Upper lobe of right lung (tissue), 1 donor: ENCODE measurements at places on chromosomes 4 and X. TPM values are rescaled to one million over a fixed set of nuclear protein-coding genes. Genes with fewer than 3 reads are reported as not detected.

GRCh38 chrX:57104406-57104805 is 16.9 kb downstream of the SPIN2B start:
- H3K27me3 ChIP-seq = no peaks in the 10 kb centered on the region
- no peaks in the 10 kb centered on the region for H3K36me3 ChIP-seq
- no peak overlapping the region for H3K4me3 ChIP-seq
- H3K4me1 ChIP-seq = no peaks in the 10 kb centered on the region
- DNase-seq = no peak

Gene CA5B
- 11.2 TPM for total RNA-seq

DNA sequence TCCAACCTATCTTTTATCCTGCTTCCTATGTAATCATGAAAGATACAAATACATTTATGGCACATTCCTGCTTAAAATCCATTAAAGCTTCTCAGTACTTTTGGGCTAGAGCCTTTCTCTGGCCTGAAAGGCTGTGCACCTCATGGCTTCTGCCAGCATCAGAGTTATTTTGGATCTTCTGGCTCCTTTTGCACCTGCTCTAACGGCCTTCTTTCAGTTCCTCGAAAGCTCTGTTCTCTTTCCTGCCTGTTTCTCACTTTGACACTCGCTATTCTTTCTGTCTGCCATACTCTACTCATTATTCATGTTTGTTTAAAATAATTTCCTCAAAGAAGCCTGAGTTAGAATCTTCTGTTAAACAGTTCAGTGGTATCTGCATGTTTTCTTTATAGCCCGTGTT is 86.0 kb downstream of the LRP2BP start:
- no peak for DNase-seq
- no peak overlapping the region for H3K27ac ChIP-seq
- peaks cover 7% of the 10 kb centered on the region for H3K4me1 ChIP-seq
- H3K4me3 ChIP-seq = no peak overlapping the region
- no peaks in the 10 kb centered on the region for H3K27me3 ChIP-seq

Gene SORBS2
- total RNA-seq = 44.9 TPM

Gene RS1
- 4.7 TPM for total RNA-seq

DNA sequence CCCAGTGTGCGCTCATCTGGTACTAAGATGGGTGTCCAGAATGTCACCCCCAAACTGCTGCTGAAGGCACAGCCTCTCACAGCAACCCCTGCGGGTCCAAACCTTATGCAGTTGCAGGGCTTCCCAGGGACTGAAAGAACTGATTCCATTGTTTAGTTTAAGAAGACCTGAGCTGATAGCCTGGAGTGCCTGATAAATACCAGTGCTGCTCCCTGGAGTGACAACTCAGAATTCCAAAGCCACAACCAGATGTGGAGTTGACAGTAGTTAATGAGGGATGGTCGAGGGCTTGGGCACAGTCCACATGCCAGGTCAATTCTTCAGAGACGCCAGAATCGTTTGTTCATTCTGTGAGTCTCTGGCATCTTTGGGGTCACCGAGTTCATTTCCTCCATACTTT is 71.2 kb downstream of the LNX1 start:
- no peak overlapping the region for H3K4me3 ChIP-seq
- no peaks in the 10 kb centered on the region for H3K4me1 ChIP-seq
- no peak overlapping the region for H3K27ac ChIP-seq
- no peak for DNase-seq
- H3K27me3 ChIP-seq = no peaks in the 10 kb centered on the region

GRCh38 chr4:136124251-136124745 is 1408.0 kb downstream of the PCDH18 start:
- H3K4me1 ChIP-seq = no peaks in the 10 kb centered on the region
- H3K4me3 ChIP-seq = no peak overlapping the region
- no peaks in the 10 kb centered on the region for H3K36me3 ChIP-seq
- H3K27me3 ChIP-seq = no peaks in the 10 kb centered on the region
- no peak for DNase-seq
- H3K27ac ChIP-seq = no peak overlapping the region

Gene AWAT2
- total RNA-seq = 0.26 TPM
